Caco-2 (cell line): ENCODE measurements at places on chromosomes 2 and 18.
A peak's percentile ranks its signal among the peaks of the same experiment; 100 is the strongest.

GRCh38 chr2:65574993-65575392, 142.6 kb upstream of the SPRED2 start:
- no peak for DNase-seq

DNA sequence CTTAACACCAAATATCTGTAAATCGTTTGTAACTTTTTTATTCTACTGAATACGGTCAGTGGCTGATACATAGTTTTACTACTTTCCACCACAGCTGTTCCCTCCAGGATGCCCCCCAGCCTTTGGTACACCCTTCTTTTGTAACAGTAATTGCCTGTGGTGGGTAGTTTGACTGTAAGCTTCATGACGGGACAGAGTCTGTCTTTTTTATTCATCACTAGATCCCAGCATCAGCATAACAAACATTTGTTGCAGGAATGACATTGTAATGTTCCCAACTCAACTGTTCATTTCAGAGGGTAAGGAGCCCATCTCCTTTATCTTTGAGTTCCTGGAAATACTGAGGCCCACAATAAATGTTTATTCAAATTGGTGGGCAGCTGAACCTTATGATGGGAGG, 67.5 kb downstream of the MBOAT2 start:
- DNase-seq = no peak

DNA sequence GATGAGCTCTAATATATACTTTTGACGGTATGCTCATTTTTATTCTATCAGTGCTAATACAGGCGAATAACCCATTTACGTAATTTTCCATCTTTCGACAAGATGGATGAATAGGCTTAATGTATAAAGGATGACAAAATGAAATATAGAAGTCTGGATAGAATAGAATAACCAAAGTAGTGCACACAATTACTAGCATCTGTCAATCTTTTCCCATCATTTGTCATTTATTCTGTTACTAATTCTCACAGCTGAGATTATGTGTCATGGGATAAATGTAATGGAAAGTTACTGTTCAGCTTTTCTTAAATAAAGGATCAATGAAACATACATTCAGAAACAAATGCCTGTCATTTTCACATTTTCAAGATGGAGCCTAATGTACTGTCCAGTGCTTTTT, 548.6 kb downstream of the LRRTM4 start:
- DNase-seq = no peak

DNA sequence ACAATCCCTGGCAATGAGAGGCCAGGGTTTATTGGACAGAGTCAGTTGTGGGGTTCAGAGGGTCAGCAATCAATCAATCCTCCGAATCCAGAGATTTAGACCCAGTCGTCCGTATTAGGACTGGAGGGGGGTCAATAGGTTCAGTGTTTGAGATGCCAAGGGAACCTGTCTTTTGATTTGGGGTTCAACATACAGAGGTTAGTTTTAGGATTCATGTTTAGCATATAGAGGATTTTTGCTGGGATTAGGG, 292 bp downstream of the GMPPA start:
- no peak for DNase-seq

DNA sequence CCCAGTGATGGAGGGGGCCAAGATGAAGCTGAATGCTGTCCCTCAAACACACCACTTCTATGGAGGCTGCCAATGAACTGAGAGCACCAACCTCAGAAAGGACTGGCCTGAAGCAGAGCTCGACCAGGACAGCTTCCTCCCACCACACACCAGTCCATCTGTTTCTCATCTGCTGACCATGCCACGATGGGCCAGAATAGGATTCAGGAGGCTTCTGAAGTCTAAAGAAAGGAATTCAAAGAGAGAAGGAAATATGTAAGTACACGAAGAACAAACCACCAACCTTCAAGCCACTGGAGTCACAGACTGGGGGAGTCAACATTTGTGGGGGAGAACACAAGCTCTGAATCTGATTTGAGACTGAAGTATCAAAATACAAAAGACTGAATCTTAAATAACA, 157.6 kb upstream of the CCDC68 start:
- DNase-seq = no peak

- DNase-seq = no peak
Observed at GRCh38 chr2:203894262-203894661, 26.7 kb downstream of the CTLA4 start.

DNA sequence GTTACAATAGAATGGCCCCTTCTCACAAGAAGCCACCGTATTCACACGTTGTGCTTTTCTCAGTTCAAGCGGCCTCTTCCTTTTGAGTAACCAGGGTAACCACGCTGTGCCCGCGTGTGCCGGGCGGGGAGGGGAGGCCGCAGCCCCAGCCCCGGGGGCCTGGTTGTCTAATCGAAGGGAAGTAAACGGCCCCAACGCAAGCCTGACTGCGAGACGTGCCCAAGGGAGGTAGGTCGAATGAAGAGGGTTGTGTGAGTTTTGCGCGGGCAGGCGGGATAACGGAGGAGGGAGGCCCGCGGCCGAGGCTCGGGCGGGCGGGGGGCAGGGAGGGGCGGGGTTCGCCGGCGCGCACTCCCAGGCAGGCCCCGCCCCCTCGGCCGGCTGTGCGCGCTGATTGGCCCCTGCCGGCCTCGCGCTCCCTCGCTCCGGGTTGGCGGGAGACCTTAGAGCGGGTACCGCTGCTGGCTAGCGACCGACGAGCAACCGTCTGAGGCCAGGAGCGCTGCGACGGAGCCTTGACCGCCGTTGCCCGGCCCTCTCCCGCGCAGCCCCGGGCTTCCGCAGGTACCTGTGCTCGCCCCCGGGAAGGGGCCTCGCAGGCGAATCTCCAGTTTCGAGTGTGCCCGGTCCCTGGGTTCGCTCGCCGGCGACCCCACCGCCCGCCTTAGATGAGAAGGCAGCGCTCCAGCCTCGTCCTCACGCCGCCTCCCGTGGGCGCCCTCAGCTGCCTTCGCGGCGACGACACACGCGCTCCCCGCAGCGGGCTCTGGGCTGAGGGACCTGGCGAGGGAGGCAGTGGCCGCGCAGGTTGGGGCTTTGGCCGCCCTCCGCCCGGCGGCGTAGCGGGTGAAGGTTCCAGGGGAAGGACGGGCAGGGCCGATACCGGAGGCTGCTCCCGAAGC, at the start of gene SPDYA:
Gene SPDYA (plus strand): TSS at position 451 of the 902 bp plus-strand sequence. CDS start 5,181 bp downstream, outside the sequence.
- DNase-seq = peak; percentile 84

DNA sequence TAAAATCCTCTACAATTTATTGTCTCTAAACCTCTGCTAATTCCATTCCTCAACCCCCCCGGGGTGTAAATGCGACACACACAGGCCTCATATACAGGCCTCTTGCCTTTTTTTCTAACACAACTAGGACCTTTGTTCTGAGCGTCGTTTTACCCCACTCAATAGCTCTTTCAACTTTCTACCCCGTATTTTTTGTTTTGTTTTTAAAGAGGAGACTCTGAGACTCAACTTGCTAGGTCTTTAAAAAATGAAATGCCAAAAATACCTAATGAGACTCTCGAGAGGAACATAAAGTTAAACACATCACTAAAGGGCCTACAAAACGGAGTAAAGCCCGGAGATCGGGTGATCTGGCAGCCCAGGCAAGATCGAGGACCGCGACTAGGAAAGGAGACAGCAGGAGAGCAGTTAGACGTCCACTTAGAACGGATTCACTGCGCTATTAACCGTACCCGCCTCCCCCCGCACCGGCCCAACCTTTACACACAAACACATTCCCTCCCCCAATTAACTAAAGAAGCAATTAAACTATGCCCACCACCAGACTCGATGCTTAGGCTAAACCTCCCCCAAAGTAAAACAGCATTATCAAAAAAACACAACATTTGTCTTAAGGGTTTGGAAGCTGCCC, 1.7 kb downstream of the TRIP12 start:
- DNase-seq = no peak

DNA sequence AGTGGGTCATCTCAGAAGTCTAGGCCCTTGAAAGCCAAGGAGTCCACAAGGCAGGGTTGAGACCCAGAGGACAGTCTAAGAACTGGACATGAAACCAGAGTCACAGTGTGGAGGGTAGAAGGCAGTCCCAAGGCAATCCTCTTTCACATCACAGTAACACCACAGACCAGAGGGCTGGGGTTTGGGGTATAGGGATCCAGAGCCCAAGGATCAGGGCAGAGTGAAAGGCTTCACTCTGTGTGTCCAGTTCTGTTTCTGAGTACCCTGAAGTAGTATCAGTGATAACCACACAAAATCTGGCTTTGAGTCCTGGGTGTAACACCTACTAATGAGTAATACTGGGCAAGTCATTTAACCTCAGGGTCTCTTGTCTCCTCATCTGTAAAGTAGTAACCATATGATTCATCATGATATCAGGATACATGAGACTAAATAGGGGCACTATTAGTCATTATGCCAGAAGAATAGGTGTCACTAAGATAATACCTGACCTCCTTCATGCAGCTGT, 91.0 kb downstream of the ICA1L start:
- no peak for DNase-seq

GRCh38 chr2:95318431-95319220, 21.5 kb downstream of the KCNIP3 start:
- DNase-seq = no peak

DNA sequence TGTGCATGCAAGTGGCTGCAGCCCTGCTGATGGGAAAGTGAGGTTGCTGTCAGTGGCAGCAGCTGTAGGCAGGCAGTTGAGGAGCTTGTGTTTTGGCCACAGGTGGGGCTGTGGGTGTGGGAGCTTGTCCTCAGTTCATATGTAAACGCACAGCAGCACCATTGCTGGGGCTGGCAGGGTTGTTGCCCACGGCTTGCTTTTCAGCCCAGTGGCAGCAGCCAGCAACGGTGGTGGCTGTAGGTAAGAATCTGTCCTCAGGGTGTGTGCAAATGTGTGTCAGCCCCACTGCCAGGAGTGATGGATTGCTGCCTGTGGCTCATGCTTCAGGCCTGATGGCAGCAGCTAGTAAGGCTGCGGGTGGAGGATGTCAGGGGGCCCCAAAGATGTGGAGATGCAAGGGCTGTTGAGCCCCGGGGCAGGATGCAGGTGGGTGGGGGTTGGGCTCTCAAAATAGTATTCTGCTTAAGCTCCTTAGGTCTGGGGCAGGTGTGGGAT, 141.3 kb upstream of the THUMPD2 start:
- DNase-seq = no peak

DNA sequence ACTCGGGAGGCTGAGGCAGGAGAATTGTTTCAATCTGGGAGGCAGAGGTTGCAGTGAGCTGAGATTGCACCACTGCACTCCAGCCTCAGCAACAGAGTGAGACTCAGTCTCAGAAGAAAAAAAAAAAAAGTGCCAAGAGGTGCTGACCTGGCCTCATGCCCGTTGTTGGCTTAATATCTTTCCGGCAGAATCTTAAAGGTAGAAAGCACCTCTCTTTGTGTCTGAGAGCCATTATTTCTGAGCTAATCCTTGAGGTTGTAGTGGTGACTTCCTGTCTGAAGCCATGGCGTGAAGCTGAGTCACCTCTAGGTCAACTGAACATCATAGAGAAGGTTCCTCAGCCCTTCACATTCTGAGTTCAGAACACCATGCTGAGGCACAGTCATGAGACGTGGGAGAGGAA, 60.4 kb downstream of the WDSUB1 start:
- no peak for DNase-seq

DNA sequence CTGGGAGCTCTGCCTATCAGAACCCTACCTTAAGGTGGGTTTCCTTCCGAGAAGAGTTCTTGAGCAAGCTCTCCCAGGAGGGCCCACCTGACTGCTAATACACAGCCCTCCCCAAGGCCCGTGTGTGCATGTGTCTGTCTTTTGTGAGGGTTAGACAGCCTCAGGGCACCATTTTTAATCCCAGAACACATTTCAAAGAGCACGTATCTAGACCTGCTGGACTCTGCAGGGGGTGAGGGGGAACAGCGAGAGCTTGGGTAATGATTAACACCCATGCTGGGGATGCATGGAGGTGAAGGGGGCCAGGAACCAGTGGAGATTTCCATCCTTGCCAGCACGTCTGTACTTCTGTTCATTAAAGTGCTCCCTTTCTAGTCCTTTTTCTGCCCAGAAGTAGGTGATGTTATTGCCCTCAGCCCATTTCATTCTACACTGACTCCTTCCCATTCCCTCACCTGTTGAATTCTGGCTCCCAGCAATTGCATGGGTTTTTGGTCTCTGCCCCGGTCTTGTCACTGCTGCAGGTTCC, 6.5 kb downstream of the TMEM37 start:
- peak; percentile 66 for DNase-seq

DNA sequence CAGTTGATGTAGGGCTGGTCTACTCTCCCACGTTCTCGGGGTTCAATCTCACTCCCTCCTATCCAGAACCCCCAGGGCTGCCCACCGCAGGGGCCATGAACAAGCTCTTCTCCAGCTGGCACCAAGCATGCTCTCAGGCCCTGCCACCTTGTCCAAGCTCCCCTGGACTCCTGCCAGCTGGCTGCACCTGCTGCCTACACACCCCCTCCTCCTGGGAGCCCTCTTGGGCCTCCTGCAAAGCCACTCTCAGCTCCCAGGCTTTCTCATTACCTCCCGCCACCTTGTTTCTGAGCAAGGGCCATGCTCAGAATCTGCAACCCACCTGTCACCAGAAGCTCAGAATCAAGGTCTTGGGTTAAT, 56.0 kb downstream of the HDAC4 start:
- DNase-seq = no peak

DNA sequence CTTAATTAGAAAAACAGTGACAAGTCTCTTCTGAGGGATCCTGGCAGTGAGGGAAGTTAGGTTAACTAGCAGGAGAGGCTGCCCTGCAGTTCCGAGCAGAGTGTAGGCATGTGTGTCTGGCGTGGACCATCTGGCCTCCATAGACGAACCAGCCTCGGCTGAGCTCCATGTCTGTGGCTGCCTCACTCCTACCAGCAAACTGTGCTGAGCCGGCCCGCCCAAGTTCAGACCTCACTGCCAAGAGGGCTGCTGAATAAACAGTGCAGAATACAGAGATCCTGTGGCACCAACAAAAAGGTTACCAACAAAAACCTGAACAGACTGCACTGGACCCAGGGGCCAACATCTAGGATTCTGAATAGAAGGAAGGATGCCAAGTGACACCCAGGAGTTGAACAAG, 27.3 kb downstream of the INO80C start:
- no peak for DNase-seq

DNA sequence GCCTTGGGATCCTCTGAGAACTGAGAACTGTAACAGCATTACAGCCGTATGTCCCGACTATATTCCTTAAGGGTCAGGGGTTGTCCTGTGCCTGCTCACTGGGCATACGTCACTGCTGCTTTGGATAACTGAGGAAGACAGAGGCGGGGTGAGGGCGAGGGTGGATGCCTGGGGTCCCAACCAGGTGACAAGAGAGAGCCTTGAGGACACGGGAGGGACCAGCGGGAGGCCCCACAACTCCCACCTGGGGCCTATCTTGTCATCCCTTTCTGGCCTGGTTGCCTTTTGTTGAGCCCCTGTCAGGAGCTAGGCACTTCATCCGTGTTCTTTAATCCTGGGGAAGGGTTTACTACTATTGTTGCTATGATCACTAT, 28.8 kb downstream of the INPP5D start:
- no peak for DNase-seq

DNA sequence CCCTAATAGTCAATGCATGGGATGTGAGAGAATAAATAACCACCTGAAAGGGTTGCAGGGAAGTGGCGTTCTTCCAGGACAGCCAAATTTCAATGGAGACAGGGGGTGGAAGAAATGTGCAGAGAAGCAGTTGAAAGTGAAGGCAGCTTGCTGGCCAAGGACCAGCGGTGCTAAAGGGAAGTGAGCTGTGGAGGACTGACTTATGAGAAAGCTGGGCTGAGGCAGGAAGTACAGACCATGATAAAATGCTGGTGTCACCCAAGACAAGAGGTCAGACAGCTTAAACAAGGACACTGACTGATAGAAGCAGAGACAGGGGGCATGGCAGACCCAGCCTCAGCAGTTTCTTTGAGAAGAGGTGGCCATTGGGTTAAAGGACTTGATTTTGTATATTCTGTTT, 106.7 kb downstream of the DTNB start:
- DNase-seq = no peak

GRCh38 chr18:65288908-65289307, 461.9 kb upstream of the CDH7 start:
- no peak for DNase-seq

- DNase-seq = no peak
Observed at GRCh38 chr2:96967436-96967835, 18.9 kb downstream of the FAM178B start.
